ENCODE measurements at places on chromosomes 7 and 10.

GRCh38 chr7:140640727-140641523 lies at the start of gene DENND2A:
DENND2A (minus strand) TSS chr7:140640813; CDS start chr7:140602397, 38,416 bp downstream.
- DNase-seq, result no peak

DNA sequence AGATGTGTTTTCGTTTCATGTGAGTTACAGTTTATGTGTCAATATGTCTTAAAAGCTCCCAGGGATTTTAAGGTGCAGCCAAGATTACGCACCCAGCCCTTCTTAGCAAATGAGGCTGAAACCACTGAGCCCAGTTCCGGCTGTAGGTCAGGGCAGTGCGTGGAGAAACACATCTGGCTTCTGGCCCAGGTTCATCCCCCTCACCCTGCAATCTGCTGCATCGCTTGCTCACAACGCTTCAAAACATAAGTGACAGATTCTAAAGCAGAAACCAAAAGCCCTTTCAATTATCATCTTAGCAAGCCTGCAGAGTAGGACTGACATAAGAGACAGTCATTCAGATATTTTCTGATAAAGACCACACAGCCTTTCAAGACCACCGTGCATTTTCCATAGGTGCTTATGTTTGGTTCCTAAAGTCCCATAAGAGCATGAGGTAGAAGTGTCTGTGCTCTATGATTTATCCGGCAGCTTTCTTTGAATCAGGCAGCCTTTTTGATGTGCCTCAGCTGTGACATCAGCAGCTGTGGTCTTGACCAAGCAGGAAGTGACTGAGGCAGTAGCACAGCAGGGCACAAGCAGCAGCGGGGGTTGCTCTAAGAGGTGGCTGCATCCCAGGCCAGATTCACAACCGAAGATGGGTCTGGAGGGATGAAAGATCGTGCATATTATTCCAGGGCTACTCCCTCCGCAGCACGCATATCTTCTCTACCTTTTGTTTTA lies 72.1 kb upstream of the LYZL2 start:
- DNase-seq, result no peak

- DNase-seq, result no peak
Observed at GRCh38 chr10:63256009-63256773, 123.1 kb downstream of the NRBF2 start.

DNA sequence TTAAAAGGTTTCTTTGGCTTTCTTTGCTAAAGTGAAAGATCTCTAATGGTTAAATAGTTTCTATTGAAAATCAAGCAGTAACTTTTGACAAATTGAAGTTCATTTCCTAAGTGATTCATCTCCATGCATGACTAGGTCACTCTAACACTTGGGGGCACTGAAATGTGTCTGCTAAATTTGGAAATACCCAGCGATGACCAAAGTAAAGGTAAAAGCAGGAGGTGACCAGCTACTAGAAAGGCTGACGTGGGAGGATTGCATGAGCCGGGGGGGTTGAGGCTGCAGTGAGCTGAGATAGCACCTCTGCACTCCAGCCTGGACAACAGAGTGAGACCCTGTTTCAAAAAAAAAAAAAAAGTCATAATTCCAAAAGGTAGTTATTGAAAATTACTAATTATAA lies 111.8 kb upstream of the GPR141 start:
- DNase-seq, result no peak

All from stimulated activated CD8-positive, alpha-beta memory T cell treated with anti-CD3 and anti-CD28 coated beads, Interleukin-7, amount 100 ng/mL, for 1 hour (primary cell).